ENCODE measurements at places on chromosomes 1 and 21. TPM values are rescaled to one million over a fixed set of nuclear protein-coding genes. Genes with fewer than 3 reads are reported as not detected.

DNA sequence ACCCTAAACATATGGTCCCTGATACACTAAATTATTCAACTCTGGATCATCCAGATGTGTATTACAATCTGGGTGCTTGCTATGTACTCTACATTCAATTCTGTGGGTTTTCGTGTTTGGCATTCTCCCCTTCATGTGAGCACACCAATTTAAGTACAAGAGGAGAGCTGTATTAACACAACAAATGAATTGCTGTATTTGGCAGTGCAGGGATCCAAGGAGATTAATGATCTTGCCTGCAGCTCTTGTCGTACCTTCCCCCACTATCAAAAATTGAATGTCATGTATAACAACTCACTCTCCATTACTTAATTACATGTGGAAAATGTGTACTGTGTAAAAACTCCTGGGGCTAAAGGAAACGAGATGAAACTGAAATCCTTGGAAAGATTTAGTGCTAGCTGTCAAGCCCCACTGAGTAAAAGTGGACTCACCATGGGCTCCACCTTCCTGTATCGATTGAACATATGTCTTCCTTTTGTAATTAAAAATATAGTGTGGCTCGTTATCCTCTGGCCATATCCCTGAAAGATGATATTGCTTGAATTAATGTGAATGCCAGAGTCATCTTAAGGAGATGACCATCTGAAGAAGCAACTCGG lies 172.2 kb upstream of the L1TD1 start:
- no peak for DNase-seq

- DNase-seq, result no peak
These were observed 980 bp upstream of the CLDN19 start for GRCh38 chr1:42740851-42741580.

DNA sequence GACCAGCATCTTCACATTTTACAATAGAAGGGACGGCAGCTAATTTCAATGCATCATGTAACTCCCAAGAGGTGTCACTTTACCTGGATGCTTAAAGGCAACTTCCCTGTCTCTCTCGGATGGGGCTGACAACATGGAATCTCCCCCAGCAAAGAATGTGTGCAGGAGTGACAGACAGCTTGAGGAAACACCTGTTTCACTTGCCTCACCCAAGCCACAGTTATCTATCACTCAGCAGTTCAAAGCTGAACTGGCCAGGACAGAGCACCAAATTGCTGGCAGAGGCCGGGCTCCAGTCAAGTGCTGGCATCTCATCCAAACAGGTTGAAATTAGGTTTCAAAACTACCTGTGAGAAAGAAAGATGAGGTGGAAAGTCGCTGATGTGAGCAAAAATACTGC lies 538.0 kb upstream of the PLXNA2 start:
- DNase-seq, result no peak

DNA sequence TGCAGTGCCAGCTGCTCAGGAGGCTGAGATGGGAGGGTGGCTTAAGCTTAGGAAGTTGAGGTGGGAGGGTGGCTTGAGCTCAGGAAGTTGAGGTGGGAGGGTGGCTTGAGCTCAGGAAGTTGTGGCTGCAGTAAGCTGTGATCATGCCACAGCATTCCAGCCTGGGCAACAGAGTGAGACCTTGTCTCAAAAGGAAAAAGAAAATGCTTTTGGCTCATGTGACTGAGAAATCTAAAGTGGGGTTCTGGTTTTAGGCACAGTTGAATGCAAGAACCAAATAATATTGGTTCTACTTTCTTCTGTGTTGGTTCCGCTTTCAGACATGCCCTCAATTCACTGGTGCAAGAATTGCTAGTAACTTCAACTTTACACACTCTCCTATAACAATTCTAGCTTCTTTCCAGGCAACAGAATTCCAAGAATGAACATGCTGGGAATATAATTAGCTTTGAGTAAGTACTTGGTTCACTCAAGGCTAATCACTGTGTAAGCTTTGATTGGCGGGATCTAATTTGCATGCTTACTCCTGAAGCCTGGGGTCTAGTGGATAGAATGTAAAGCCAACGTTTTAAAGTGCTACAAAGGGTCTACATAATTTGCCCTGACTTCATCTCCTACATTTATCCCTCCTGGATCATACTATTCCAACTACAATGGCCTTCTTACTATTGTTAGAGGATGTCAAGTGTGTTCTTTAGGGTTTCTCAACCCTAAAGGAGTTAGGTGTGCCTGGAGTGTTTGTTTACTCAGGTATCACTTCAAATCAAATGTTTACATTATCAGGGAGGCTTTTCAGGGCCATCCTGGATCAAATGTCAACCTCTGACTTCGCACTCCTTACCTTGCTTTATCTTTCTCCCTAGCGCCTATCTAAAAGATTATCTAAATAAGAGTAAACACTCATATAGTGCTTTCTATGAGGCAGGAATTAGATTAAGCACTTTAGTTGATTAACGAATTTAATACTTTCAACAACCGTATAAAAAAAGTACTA lies 115.1 kb downstream of the SLC16A1 start:
- no peak for DNase-seq

DNA sequence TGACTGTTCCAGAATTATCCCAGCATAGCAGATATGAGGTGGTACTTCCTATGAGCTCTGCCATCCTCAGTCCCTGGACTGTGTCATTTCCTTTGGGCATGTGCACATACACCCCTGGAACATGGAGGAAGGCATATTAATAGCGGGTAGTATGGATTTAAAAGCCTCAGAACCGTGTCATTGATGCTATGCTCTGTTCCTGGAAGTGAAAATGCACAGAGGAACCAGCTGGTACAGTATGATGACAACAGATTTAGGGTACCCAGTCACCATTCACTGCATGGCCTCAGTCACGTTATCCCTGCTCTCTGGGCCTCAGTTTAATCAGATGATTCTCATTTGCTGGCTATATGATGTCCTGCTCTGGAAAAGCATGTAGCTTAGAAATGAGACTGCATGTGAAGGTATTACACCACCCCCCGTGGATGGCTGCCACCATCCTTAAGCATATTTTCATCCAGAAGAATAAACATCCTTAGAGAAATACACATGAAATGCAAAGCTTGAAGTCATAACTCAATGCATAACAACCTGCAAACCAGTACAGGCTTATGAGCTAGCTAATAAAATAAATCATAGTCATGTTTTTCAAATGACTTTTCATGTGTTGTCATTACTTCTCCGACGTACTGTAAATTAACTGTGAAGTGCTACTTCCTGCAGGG lies 37.8 kb downstream of the SETD4 start:
- DNase-seq, result no peak

DNA sequence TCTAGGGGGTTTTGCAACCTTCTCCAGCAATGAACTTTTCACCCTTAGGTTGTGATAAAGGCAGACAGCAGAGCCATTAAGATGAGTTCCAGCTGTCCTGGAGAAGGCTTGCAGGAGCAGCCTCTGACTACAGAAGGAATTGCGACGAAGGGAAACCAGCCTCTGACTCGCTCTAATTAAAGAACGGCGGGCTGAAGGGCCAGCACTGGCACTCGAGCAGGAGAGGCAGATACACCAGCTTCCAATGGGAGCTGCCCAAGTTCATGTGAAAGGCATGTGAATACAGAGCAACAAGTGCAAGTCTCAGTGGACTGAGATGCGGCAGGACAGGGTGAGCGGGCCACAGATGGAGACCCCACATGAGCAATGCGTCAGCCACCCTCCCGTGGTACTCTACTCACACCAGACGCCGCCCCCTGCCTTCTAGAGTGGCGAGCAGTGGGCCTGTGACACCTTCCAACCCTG lies 15.7 kb downstream of the RCC2 start:
- no peak for DNase-seq

GRCh38 chr1:32307324-32307723 lies 15.4 kb downstream of the HDAC1 start:
- DNase-seq, result no peak

GRCh38 chr21:37207441-37208009 lies 59.6 kb downstream of the VPS26C start:
- DNase-seq, result no peak

DNA sequence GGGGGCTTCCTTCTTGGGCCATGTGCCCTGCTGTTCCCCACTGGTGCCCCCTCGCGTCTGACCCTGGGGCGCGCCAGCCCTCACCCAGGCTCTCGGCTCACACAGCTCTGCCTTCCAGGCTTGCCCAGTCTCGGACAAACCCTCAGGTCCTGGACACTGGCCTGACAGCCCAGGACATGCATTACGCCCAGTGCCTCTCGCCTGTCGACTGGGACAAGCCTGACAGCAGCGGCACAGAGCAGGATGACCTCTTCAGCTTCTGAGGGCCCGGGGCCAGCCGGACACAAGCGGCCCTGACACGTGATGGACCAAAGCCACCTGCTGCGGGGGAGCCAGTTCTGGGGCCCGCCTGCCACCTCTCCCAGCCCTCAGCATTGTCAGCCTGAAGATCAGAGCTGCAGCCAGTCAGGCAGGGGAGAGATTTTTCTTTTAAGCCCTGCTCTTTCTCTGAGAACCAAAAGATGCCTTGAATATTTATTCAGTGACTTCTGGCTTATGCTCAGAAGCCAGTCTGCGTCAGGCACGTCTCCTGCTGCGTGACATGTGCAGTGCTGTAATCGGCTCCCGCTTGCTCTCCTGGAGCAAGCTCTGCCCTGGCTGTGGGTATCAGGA lies 23.4 kb downstream of the LDLRAP1 start:
- no peak for DNase-seq

GRCh38 chr1:163813251-163813650 lies 491.5 kb downstream of the NUF2 start:
- DNase-seq, result no peak

DNA sequence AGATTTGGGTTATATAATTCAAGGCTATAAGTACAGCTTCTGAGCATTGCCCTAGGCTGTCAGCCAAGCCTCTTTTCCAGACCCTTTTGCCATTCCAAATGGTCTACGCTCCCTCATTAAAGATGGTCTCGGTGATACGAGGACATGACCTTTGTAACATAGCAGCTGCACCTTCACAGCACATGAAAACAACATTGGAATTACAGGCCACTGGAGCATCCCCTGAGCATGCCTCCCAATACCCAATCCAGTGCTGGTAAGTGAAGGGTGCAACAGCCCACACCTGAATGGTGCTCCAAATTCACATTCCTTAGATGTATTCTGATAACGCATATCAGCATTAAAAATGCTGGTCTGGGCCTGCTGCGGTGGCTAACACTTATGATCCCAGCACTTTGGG lies 20.1 kb upstream of the PTPRF start:
- DNase-seq, result no peak

DNA sequence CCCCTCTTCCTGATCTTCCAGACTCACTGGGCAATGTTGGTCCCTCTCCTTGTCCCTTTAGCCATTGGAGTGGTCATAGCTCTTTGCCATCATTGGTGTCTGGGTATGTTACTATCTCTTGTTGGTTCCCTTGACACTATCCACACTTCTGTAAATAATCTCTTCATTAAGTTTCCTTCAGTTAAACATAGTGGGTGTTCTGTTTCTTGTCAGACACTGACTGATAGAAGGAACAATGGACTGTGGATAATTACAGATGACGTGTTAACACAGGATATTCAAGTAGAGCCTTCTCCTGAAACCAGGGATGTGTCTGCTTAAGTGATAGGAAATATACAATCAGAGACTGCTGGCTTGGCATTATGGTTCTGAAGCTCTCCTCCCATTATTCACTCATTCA lies 458.3 kb upstream of the USP24 start:
- DNase-seq, result no peak

DNA sequence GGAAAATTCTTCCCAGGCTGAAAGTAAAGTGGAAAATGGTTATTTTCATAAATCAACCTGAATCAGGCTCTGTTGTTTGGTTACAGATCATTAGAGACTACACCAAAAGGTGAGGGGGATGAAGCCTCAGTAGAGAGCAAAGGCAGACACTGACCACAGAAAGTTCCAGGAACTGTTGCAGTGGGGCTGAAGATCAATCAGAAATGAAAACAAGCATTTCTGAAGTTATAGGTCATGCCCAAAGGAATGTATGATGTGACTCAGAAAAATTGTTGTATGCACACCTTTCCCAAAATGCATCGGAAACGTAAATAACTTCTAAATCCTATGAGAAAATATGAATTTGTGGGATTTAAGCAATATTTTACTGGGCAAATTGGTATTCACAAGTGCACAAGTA lies 63.3 kb downstream of the FYB2 start:
- DNase-seq, result no peak

- DNase-seq, result no peak
These were observed 22.1 kb downstream of the TP73 start for GRCh38 chr1:3674100-3675094.

DNA sequence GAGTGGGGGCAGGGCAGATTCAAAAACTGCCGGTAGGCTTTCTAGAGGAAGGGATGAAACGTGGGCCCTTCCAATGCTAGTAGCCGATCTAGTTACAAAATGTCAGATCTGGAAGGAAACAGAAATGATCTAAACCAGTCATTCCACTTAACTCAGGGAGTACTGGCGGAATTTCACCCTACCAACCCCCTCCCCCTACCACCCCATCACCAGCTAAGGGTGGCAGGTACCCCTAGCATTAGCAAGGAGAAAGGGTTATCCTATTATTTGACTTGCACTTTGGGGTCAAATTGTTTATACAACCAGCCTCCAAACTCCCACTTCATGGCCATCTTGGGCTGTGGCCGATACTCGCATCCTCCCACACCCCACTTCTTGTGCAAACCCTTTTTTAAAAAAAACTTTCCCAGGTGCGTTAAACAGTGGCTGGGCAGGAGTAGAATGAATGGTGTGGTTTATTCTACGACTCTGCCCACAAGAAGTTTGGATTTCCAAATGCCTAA lies 644 bp upstream of the MRPL24 start:
- peak; percentile 32 for DNase-seq

DNA sequence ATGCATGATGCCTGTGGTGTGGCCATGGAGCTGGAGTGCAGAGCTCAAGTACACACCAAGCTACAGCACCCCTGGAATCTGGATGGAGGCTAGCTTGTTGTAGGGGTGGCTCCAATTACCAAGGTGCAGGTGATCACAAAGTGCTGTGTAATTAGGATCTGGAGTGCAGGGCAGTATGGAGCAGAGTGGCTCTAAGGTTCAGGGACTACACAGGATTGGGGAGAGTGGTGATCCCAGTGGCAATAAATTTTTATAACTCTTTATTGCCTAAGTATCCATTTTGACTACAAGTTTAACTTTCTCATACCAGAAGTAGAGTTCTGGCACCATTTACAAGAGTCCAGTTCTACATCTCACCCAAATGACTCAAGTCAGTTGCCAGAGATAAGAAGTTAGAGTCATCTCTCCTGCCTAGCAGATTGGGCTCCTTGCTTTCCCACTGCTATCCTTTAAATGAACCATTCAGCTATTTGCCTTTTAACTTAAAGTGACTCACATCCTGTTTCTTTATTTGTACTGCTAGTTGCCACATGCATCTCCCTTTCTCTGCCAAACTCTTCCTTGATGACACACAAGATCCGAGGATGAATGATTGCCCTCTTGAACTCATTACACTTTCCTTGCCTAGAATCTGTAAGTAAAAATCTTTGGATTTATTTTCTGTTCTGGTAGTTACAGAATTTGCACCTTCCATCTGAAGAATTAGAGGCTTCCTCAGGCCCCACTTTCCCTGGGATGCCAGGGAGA lies 427.2 kb downstream of the KCNT2 start:
- no peak for DNase-seq

- no peak for DNase-seq
These were observed 192.4 kb upstream of the GALNT2 start for GRCh38 chr1:229874609-229875008.

GRCh38 chr1:161079436-161080110 lies 9.8 kb downstream of the NECTIN4 start:
- no peak for DNase-seq

The SUSD4 gene
- 2.9 TPM for total RNA-seq

The AK4 gene
- 1.9 TPM for total RNA-seq

The FCMR gene
- total RNA-seq, result 554 TPM

The RGS7 gene
- not detected for total RNA-seq

The ACOT11 gene
- 0.64 TPM for total RNA-seq

The MATN1 gene
- total RNA-seq, result 0.12 TPM

The TMPRSS2 gene
- not detected for total RNA-seq

Data from CD4-positive, alpha-beta memory T cell (primary cell).